ENCODE measurements at places on chromosomes 5 and 9.

GRCh38 chr5:180153991-180154390 lies 55.0 kb downstream of the RASGEF1C start:
- DNase-seq, result no peak

GRCh38 chr9:137416563-137417151 lies 6.3 kb downstream of the EXD3 start:
- no peak for DNase-seq

GRCh38 chr5:174876-175465 lies 16.3 kb upstream of the LRRC14B start:
- DNase-seq, result no peak

DNA sequence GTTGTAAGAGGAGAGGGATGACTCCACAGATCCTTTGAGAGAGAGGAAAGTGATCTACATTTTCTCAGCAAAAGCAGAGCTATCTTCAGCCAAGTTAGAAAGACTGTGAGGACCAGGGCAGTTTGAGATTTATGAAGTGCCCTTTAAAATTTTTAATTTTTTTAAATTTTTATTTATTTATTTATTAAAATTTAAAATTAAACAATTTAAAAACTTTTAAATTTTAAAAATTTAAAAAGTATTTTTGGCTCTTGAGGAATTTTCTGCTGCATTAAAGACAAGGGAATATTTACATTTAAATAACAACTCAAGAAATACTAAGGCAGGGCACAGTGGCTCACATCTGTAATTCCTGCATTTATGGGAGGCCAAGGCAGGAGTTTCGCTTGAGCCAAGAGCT lies 30.4 kb upstream of the OCLN start:
- DNase-seq, result no peak

- no peak for DNase-seq
These were observed 17.8 kb upstream of the IFNB1 start for GRCh38 chr9:21095561-21095960.

GRCh38 chr9:129336130-129336528 lies 158.1 kb upstream of the IER5L start:
- DNase-seq, result no peak

DNA sequence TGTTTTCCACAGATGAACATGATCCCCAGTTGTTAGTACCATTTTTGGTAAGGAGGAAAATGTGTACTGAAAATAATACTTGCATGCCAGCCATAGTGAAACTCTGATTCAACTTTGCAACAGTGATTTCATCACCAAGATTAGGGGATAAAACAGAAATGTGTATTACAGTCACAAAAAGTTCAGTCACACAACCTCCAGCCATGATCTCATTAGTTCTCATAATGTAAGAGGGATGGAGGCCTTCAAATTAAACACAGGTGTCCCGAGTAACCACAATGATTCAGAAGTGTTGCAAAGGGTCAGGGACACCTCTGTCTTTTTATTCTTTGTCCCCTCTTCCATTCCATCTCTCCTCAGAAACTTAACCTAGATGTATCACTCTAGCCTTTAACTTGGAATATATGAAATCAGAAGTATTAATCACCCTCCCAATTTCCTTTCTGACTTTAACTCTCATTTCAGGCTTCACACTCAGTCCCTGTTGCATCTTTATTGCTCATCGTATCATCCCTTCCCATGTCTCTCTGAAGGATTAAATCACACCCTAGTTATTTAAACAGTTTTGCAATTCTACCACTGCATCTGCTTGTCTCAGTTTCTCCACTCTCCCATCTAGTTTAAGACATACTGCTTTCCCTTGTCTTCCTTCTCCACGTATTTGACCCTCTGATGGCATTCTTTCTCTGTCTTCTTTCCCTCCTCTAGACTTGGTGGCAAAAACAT lies 291.2 kb downstream of the ADAMTS6 start:
- no peak for DNase-seq

GRCh38 chr5:168227973-168228615 lies 63.4 kb upstream of the WWC1 start:
- DNase-seq, result no peak

DNA sequence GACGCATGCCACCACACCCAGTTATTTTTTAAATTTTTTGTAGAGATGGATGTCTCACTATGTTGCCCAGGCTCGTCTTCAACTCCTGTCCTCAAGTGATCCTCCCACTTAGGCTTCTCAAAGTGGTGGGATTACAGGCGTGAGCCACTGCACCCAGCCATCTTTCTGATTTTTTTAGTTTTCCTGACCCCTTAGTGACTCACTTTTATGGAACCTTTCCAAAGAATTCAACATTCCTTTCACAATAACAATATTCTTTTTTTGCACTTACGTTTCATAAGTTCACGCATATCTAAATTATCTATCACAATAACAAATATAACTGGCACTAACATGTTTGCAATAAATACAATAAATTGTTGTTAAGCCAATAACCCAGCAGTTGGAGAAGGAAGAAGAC lies 8.5 kb downstream of the ELOVL7 start:
- DNase-seq, result no peak

DNA sequence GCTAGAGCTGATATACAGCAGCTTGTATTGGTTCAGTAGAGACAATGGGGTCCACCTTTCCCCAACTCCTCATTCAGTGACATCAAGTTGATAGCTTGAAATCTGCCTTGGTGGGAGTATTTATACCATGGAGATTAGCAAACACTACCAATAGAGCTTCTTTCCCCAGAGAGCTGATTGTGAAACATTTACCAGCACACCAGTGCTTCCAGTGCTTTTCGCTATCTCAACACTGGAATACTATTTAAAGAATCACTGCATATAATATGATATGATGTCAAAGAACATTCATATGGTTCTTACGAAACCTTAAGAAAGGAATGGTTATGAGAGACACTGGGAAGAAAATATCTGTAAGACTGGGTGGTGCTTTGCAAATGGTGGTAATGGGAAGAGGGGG lies 21.8 kb upstream of the RNF145 start:
- DNase-seq, result no peak

DNA sequence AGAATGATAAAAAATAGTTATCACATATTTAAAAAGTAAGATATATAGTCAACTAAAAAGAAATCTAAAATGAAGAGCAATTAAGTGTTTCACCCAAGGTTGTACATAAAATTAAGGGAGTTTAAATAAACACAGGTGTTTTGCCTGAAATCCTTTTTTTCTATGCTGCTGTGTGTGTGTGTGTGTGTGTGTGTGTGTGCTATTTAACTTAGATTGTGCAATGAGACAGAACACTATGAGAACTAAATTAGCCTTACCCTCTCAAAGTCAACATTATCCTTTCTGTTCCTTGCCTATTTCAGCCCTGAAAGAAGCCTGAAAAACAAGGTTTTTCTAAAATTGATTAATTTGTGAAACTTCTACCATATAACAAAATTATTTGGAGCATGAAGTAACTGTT lies 516.2 kb downstream of the ELAVL2 start:
- no peak for DNase-seq

GRCh38 chr5:151956725-151957124 lies 32.1 kb upstream of the GLRA1 start:
- no peak for DNase-seq

DNA sequence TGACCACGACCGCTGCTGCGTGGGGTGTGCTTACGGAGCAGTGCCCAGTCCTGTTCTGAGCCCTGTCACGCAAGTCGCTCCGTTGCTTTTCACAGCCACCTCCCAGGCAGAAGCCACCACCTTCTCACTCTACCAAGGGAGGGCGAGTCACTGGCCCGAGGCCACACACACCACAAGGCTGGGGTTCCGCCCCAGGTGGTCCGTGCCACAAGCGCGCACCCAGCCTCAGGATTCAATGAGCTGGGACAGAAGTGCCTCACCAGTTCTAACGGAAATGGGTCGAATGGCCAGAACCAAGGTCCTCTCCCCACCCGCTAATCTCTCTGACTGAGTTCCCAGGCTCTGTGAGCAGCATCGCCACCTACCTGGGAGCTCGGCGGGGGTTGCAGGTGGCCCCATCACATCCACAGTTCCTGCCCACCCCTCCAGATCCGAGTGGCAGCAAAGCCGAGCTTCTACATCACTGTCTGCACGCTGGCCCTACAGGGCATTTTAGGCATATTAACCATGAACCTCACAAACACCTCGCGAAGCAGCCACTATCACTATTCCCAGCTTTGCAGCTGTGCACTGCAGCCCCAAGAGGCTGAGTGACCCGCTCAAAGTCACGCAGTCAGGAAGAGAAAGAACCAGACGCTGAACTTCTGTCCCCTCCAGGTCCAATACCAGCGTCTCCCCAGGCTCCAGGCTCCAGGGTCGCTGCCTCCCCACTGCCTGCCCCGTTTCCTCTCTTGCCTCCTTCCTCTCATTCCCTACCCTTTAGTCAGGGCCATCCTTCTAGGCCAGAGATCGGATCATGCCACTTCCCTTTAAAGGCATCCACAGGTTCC lies 92.1 kb upstream of the PHYKPL start:
- DNase-seq, result no peak

DNA sequence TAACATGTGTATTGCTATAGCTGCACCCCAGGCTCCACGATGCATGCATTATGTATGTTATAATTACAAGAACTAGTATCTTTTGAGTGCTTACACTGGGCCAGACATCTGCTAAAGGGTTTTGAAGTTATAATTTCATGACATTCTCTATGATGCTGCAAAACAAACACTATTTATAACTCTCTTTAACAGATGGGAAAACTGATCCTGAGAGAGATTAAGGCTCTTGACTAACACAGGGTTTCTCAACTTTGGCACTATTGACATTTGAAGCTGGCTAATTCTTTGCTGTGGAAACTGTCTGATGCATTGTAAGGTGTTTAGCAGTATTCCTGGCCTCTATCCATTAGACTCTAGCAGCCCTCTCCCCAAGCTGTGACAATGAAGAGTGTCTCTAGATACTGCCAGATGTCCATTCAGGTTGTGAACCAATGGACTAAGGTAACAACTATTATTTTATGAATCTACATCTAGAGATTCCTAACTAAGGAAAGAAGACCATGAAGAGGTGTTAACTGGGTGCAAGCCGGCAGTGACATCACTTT lies 258.6 kb downstream of the ASTN2 start:
- DNase-seq, result no peak

DNA sequence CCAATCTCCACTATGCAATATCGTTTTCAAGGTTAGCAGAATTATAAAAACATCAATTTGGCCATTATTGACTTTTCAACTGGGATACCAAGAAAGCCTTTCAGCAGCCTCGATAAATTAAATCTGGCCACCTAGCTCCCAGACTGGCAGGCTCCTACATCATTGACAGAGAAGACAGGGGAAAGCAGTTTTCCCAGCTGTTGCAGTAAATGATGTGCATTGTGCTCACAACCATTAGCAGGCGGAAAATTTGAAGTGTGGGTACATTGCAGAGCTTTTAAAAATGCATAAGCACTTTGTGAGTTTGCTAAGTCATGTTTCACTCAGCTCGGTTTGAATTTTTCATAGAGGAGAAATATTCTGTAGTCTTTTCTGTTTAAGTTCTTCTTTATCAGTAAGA lies 297.9 kb downstream of the KCTD16 start:
- DNase-seq, result no peak

DNA sequence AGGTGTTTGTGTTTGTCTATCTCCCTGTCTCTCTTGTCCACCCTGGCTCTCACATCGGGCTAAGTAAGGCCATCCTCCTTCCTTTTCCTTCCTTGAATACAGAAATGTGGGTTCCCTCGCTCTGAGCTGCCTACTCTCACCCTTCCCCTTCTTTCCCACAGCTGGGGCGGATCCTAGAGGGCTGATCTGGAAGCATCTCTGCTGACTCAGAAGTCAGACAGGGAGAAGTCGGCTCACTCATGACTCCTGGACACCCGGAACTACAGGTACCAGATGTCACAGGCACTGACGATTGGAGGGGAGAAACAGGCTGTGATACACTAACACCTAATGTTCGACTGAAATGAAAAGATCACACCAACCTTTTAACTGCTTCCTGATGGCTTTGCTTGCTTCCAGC lies 41.3 kb downstream of the PTPN3 start:
- no peak for DNase-seq

DNA sequence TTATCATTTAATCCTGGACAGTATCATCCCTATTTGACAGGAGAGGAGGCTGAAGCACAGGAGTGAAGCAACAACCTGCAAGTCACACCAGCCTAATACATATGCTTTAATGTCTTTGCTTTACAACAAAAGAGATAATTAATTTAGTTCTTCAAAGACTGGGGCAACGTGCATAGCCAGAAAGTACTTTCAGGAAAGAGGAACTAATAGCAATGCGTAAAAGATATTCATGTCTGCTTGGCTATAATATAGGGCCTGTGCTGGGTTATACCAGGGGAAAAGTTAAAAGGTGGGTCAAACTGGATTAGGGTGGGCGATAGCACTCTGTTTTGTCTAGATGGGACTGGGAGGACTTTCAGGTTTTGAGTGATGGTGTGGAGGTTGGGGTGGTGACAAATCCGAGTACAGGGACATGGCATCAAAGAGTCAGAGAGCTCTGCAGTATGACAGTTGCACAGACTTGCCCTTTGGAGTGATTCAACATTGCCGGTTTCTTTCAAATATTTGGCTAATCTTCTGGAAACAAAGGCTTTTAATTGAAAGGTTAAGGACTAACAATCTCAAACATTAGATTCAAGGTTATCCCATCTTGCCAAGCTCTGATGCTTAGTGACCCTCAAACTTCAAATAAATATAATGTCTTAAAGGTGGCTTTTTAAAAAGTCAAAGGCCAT lies 11.9 kb downstream of the DAB2 start:
- DNase-seq, result no peak

- no peak for DNase-seq
These were observed 477.1 kb downstream of the PDE4D start for GRCh38 chr5:59416451-59416850.

- no peak for DNase-seq
These were observed 30.0 kb downstream of the GOLM1 start for GRCh38 chr9:86069206-86069869.

- no peak for DNase-seq
These were observed 574.1 kb downstream of the ACTL7B start for GRCh38 chr9:108281696-108282095.

DNA sequence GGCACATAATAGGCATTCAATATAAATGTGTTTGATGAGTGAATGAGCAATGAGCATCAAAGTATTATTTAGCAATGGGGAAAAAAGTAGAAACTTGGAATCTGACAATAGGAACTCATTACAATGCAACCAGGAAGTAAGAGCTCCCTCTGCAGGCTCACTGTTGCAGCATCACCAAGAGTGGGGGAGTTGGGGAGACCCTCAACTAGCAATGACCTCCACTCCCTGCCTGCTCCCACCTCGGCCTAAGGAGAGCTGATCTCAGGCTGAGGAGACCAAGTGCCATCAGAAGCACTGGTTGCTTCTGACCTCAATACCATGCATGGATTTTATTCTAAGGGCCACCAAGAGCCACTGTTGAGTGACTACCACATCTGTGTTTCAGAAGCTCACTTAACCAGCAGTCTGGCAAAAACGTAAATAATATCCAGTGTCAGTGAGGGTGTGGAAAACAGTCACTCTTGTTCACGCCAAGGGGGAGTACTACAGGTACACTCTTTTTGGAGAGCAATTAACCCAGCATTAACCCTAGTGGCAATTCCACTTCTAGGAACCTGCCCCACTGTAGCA lies 8.0 kb downstream of the VDAC1 start:
- no peak for DNase-seq

DNA sequence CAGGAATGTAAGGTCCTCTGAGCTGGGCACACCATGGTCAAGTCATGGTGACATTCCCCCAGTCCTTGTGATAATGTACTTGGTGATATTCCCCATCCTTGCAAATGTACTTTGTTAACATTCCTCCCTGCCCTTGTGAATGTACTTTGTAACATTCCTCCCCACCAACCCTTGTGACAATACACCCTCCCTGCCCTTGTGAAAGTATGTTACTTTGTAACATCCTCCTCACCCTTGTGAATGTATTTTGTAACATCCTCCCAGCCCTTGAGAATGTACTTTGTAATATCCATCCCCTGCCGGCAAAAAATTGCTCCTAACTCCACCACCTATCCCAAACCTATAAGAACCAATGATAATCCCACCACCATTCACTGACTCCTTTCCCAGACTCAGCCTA lies 53.3 kb downstream of the RAPGEF6 start:
- DNase-seq, result no peak
